Stimulated activated CD4-positive, alpha-beta T cell treated with anti-CD3 and anti-CD28 coated beads, Interleukin-1b, Interleukin-23, amount 100 ng/mL, for 1 hour (primary cell): ENCODE measurements at places on chromosomes 12 and 14.

DNA sequence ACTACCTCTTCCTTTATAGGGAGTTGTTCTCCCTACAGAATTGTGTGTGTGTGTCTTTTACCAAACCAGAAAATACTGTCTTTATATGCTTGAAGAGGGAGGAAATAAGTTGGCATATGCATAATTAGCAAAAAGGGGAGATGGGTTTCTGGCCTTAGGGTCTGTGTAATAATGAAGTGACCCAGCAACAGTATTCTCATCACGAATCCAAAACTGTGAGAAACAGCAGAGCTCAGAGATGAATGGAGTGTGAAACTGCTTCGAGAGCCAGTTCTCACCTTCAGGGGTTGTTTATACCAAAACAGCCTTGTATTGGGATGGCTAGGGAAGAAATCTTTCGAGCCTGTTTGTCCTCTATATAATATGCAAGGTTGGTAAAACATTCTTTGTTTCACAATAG, 227.5 kb downstream of the MON2 start:
- DNase-seq: no peak

DNA sequence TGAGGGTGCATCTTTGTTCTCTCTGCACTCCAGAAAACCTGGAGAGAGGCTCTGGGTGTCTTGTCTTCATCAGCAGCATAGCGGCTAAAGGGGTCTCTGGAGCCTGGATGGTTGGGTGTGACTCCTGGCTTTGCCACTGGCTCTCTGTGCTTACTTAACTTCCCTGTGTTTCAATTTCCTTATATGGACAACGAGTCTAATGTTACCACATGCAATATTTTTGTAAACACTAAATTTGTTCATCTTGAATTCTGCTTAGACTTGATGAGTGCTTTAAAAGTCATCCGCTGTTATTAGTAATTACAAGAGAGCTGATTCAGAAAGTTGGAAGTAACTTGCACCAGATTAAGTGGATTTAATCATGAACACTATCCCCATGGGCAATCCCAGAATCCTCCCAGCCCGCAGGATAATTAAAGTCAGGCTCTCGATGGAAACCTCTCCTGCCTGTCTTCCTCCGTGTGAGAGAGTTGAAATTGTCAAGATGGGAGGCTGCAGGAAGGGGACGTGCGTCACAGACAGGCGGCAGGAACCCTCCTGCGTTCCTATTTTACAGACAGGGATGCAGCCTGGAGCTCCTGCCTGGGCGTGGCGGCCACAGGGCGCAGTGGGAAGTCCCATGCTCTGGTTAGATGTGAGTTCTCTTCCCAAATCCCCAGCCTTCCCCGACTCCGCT, 201.2 kb downstream of the TTC8 start:
- DNase-seq: no peak

GRCh38 chr14:61177279-61178225, 103.6 kb downstream of the TMEM30B start:
- no peak for DNase-seq

DNA sequence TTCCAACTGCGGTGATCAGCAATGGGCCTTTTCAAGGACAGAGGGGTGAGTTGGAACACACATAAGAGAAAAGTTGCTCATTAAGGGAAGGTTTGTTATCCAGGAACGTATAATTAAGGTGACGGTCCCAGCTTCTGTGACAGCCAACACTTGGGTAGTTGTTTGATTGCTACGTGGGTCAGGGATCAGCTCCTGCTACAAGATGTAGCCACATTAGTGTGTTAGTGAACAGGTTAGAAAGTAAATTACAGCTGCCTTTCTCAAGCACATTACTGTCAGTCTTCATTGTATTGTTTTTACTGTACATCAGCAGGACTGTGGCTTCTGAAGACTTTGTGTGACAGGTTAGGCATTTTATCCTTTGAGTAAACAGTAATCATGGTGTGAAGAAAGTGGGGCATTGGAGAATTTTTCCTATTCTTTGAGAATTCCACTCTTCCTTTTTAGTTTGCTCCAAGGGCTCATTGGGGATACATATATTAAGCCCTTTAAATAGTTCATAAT, 230.5 kb downstream of the EGLN3 start:
- DNase-seq: no peak

DNA sequence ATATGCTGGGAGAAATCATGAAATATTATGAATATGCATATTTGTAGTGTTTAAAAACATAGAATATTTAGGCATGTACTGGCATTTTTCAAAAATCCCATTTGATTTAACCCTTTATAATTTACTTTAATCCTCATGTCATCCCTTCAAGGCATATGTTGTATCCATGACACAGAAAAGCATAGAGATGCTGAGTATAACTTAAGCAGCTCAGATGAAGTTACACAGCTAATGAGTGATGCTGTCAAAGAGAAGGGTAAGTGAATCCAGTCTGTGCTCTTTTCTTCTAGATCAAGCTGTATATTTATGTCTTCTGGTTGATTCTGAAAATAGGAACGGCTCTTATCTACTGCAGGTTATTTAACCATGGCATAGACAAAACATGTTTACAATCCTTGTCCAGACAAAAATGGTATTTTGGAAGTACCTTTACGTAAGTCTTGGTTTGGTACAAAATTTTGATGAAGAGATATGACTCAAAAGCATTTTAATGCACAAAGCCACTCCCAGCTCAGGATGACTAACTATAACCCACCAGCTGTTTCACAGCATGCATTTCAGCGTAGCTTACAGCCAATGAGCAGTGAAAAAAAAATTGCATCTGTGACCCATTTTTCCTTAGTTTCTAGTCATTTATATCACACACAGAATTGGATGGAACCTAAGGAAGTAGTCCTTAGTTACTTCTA, 201.7 kb downstream of the STXBP6 start:
- no peak for DNase-seq

DNA sequence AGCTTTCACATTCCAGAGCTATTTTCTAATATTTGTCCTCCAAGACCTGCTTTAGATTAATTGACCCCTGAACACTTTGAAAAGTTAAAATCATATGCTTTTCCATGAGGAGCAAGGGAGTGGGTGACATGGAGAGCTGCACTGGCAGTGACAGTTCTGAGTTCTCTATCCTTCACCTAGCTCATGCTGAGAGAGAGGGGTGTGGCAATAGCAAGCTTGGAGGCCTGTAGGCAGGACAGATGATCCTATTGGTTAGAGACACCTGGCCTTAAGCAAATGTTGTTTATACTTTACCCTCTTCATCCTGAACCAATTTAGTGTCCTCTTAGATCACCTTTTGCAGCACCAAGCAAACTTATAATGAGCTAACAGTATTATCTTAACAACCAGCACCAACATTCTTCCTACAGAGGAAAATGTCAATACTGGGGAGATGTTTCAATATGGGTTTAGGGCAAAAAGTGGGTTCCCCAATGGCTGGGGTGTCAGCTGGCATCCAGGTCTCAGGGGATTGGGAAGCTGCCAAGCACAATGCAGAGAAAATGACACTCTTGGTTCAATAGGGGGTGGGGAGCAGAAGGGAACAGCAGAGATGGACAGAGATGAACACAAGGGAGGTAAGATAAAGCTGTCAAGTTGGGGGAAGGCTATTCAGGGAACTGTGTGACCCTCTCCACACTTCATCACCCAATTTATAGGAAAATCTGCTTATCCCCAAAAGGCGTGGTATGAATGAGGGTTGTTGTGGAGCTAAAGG, 37.0 kb upstream of the PPM1H start:
- DNase-seq: no peak

DNA sequence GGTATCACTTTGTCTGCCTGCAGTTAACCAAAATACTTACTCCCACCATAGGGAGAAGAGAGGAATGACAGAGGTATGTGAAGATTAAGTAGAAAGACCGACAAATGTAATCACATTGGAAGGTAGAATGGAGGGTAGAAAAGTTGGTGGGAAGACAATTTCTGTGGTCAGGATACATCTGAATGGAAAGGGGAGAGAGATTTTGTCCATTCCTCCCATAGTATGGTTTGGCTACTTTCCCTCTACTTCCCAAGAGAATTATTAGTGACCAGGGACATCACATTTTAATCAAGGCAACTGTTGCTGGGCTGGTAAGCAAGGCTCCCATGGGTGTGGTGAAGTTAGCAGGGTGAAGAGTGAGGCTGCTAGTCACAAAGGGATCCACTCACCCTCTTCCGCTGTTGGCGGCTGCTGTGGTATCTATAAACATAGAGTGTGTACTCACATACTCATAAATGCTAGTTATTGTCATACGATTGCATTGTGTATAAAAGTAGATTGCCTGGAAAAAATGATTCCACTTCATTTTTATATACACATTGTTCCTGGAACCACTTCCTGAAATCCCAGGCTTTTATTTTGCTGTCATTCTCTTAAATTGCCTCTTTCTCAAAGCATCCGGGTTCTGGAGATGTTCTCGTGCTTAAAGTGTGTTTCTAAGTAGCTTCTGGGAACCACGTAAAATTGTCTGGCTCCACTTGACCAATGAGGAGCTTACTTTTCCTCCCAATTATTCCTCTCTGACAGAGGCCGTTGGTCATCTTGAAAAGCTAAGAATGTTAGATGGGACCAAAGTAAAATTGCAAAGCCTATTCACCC, 413.1 kb downstream of the ZFP36L1 start:
- no peak for DNase-seq

- no peak for DNase-seq
Observed at GRCh38 chr14:61444215-61444768, 122.9 kb downstream of the PRKCH start.

GRCh38 chr14:89178800-89179535, 238.1 kb downstream of the FOXN3 start:
- no peak for DNase-seq
